Activated CD4-positive, alpha-beta T cell treated with anti-CD3 and anti-CD28 coated beads for 36 hours (primary cell): ENCODE measurements at places on chromosomes 1 and 21. TPM values are rescaled to one million over a fixed set of nuclear protein-coding genes. Genes with fewer than 3 reads are reported as not detected.

The PLPP3 gene
- not detected for total RNA-seq

The UBL4B gene
- total RNA-seq = not detected

The MYOC gene
- total RNA-seq = not detected

The HTR6 gene
- total RNA-seq = 1.6 TPM

The TMEM200B gene
- total RNA-seq = 1.1 TPM

The GBP3 gene
- 4.8 TPM for total RNA-seq

The PALMD gene
- not detected for total RNA-seq

The NES gene
- 0.02 TPM for total RNA-seq

The GBP2 gene
- 294 TPM for total RNA-seq

The DIRAS3 gene
- total RNA-seq = 0.16 TPM
